ENCODE measurements at places on chromosomes 3 and 15.

DNA sequence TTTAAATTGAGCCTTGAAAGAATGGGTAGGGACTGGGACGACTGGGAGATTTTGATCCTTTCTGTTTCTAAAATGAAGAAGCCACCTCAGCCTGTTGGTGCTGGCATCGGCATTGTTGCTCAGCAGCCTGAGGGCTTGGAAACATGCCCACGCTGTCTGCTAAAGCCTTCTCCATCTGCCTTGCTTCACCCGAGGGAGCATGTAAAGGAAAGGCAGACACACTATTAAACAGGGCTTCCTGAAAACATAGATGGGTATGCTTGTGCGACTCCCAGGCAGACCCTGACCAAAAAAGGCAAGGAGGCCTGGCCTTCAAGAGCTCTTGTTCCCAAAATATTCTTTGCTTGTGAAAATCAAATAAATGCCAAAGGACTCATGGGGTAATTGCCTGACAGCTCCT is 84.2 kb upstream of the SLC4A7 start:
- peak; percentile 85 for DNase-seq

- DNase-seq, result no peak
Measured at GRCh38 chr3:136672457-136672856, 79.7 kb downstream of the STAG1 start.

DNA sequence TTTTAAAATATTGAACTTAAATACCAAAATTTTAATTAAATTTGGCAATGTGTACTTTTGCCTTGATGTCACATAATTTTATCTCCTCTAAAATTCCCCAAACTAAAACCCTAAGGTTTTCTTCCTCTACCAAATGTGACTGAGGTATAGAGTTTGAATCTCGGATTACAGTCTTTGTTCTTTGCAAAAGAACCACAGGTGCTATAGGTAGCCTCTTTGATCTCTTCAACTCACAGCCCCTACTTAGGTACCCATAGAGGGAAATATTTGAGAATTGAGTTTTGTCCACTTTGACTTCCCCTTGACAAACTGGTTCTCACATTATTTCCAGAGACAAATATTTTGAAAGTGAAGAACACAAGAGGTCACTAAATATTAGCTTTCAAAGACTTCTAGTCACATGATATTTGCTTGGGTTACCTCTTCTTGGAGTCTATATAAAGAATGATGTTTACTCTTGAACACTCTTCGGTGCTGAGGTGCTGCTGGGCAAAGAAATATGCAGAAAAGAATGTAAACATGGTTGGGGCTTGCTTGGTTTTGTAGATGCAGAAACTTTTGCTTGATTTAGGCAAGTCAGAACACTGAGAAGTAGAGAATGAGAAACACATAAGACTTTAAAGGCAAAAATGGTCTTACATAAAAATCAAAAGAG is 120.8 kb upstream of the MCTP2 start:
- no peak for DNase-seq

GRCh38 chr3:178205740-178206139 is 330.5 kb upstream of the KCNMB2 start:
- DNase-seq, result no peak

DNA sequence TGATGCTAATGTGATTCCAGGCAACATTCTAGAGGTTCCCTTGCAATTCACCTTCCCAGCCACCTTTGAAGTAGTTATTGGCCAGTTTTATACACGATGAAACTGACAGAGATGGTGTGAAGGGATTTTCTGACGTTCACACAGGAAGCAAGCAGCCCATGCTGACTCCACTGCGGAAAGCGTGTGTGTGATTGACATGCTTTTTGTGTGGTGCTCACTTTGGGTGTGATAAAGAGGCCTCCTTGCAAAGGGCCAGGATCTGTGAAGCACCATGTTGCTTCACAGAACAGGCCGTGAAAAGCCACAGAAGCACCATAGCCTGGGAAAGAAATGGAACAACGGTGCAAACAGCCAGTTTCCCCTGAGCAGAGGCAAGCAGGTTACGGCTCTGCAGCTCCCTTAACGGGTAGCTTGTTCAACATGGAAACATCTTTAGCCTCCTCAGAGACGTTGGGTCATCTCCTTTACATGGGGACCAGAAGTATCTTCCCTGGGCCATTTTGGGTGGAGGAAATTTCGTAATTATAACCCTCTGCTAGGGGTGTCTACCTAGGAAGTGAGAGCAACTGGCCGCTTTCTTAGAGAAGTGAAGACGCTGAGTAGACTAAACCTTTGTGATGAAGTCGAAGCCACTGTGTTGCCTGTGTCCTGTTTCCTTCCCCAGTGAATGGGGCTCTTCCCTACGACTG is 108.5 kb downstream of the APBA2 start:
- no peak for DNase-seq

- no peak for DNase-seq
Measured at GRCh38 chr15:96750361-96750760, 419.9 kb downstream of the NR2F2 start.

- DNase-seq, result no peak
Measured at GRCh38 chr3:176633511-176633910, 563.8 kb downstream of the TBL1XR1 start.

- DNase-seq, result no peak
Measured at GRCh38 chr3:80050826-80051601, 283.2 kb upstream of the ROBO1 start.

GRCh38 chr15:34241376-34242330 is 16.8 kb downstream of the EMC4 start:
- DNase-seq, result peak; percentile 34

DNA sequence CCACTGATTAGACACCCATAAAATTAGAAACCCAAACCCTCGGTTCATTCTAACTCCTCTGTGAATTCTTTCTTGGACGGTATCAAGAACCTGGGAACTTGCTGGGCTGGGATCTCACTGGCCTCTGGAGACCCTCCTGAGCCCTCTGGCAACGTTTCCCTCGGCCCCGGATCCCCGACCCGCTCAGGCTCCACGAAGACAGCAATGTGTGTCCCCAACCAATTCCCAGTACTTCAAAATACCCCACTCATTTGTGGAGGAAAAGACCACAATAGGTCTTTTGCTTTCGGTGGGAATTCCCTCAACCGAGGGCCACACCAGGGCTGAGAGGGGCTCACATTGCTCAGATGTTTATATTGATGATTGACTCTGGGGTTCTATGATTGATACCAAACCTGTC is 117.9 kb upstream of the PRR20G start:
- no peak for DNase-seq

- peak; percentile 7 for DNase-seq
Measured at GRCh38 chr15:34725556-34725955, 29.2 kb downstream of the GJD2 start.

GRCh38 chr3:134314588-134315285 is 59.5 kb downstream of the AMOTL2 start:
- DNase-seq, result no peak

DNA sequence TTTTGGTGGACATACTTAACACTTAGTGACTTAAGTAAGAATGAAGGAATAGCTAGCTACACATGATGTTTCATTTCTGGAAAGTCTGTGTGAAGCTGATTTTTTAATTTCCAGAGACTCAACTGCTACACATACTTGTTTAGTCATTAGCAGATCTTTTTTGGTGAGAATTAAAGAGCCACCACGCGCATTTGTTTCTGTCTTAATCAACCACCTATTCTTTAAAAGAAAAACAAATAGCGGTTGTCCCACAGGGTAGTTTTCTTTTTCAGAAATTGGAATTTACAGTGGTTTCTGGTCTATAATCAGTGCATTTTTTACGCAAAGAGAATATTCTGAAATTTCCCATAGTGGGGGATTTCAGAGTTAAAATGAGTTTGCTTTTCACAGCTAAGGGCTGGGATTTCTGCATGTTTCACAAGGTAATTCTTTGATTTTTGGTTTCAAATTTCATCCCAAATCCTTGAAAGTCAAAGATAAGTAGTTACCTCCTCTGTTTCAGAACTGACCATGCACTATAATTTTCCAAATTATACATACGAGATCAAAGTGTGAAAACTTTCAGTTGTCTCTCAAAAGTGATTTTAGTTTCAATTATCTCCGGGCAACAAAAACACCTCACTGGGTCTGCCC is 631.0 kb upstream of the GRM7 start:
- DNase-seq, result no peak

GRCh38 chr3:183131735-183132134 is 30.8 kb downstream of the LAMP3 start:
- DNase-seq, result no peak

DNA sequence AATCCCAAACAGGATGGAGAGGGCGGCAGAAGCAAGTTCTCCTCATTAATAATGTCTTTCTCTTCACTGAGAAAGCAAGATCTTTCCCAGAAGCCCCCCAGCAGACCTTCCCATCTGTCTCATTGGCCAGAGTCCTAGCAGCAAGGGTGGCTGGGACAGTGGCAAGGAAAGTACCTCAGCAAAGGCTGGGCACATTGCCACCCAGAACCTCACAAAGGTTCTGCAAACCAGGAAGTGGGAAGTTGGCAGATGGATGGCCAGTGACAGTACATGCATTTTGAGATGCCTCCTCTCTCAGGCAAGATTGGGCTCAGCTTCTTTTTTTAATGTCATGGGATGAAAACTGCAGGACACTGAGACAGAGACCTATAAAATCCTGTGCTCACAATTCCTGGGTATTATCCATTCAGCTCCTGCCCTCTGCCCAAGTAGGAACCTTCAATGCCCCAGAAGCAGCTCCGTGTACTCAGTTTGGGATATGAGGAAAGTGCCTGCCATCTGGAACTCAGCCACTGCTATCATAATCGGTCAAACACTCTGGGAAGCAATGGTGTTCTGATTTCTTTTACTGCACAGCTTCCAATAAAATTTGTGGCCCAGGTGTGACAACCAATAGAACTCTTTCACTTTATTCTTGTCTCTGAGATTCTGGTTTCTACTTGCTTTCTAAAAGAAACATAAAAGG is 25.5 kb downstream of the DPH3 start:
- peak; percentile 24 for DNase-seq

- no peak for DNase-seq
Measured at GRCh38 chr3:20700714-20701113, 514.7 kb upstream of the SGO1 start.

GRCh38 chr3:195227871-195228270 is 43.1 kb downstream of the XXYLT1 start:
- DNase-seq, result no peak

GRCh38 chr15:39583596-39584265 is 2.9 kb downstream of the THBS1 start:
- DNase-seq, result peak; percentile 78

DNA sequence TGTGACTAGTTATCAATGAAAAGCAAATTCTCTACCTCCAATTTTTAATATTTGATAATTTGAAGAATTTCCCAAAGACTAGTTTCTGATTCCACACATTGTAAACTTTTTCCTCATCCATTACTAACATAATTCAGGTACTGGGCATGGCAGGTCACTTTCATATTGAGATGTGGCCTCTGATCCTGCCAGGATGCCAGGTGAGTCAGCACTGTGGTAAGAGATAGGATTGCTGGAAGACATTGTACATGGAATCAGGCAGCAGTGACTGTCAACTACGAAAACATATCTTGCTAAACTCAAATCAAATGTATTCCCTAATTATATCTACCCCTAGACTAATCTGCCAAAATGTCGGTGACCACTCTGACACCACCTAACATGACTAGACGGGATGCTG is 33.2 kb upstream of the POU1F1 start:
- no peak for DNase-seq

DNA sequence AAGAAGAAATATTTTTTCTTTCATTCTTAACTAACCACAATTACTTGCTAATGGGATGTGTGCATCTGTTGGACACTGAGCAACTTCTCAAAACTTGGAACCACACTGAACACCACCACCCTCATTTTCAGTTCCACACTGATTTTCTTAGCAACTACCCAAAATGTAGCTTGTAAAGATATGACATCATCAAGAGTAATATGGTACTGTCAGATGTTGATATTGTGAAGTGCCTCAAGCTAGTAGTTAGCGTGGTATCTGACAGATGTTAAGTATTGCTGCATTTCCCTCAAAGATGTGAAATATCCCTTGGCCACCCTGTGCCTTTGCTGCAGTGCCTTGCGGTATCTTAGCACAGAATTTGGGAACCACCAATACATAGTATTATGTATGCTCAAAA is 9.3 kb downstream of the RFTN1 start:
- peak; percentile 40 for DNase-seq

DNA sequence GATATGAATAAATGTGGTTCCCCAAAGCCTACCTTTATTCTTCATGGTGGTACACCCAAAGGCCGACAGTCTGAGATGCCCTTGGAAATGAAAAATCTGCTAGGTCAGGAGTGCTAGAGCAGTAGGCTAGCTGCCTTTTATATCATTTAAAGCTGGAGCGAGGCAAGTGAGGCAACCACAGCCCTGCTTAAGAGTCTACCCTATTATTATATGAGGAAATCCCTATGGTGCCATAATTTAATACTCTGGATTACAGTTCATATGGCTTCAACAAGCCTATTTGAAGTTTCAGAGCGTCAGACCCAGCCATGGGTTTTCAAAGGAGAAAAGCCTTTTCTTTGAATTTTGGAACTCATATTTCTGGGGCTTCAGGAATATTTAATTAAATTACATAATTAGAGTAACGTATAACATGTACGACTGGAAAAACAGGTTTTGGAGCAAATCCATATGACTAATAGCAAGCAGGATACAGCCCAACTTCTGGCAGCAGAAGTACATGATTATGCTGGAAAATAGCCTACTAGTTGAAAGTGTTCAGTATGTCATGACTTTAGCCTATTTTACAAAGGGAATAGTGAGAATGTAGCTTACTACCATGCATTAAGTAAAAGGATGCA is 18.0 kb upstream of the SLTM start:
- peak; percentile 78 for DNase-seq

DNA sequence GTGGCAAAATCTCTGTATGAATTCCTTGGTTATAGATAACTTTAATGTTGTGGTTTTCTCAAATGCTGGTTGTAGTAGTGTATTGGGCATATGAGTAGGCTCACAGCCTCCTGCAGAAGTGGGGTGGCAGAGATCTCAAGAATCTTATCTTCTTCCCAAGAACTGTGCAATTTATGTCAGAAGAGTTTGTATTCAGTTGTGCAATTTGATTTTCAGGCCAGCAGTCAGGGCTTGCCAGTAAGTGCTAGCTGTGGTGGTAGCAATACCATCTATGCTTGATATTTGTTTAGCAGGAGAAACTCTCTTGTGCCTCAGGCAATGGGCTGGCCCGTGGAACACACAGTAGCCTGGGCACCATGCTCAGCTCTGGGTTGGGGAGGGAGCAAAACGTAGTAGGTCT is 58.4 kb upstream of the GOLIM4 start:
- peak; percentile 7 for DNase-seq

DNA sequence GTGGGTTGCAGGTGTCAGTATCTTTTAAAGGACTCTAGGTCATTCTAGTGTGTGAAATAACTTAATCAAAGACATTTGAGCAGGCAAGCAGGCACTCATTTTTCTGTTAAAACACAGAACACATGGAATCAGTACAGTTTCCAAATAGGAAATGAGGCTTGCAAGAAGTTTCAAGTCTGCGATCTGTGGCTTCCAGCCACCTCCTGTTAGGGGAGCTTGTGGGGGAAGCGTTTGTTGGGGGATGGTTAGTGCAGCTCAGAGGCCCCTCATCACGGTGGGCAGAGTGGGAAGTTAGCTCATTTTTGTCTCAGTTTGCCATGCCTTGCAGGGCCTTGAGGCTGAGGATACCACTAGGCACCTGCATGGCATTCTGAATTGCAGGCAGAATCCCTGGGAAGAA is 59.9 kb downstream of the SLC6A11 start:
- DNase-seq, result no peak

GRCh38 chr3:107797586-107797985 is 274.8 kb downstream of the BBX start:
- DNase-seq, result no peak

GRCh38 chr3:178392511-178392926 is 143.7 kb upstream of the KCNMB2 start:
- DNase-seq, result peak; percentile 99

Data from fibroblast of gingiva (primary cell).